ENCODE measurements at places on chromosomes 3 and 15.

DNA sequence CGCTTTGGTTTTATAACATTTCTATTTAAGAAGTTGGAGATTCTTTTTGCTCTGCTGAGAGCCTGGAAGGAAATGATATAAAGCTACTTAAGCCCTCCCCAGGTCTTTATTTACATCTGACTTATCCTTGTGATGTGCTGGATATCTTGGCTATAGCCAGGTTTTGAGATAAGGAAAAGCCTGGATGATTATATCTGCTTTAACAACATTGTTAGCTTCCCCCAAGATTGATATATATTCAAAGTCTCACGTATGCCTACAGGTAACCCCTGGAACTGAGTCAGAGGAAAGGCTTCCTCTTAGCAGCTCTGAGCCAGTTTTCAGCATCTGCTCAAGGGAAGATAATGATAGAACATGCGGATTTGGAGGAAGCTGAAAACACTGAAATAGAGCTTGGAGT is 61.5 kb upstream of the CRBN start:
- no peak for DNase-seq

DNA sequence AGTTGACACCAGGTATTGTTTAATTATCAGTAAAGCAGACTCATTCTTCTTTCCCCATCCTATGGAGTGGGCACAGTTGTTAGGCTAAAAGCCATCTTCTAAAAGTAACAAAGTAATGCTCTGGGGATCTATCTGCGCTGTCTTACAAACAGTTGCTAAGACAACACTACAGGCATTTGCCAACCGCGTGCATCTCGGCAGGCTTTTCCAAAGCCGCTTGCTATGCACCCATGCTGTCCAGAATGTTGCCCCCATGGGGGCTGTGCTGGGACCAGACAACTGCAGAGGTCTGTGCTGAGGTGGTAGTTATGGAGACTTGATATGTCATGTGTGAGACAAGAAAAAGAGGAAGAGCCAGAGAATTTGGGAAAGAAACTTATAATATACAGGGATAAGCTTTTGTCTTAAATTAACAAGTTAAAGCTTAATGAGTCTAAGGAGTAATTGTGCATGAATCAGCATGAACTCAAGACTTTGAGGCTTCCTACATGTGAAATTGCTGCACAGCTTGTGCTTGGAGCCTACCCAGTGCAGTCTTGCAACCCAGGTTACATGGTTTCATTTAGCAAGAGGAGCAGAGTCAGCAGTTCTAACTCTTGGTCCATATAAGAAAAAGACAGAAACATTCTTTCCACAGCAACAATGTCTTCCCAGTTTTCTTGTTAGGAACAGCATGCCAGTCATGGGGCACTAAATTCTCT is 38.9 kb upstream of the DCLK3 start:
- DNase-seq = no peak

- no peak for DNase-seq
These were observed 50.4 kb downstream of the FOXB1 start for GRCh38 chr15:60054472-60054871.

- DNase-seq = no peak
These were observed 1.7 kb upstream of the CCR8 start for GRCh38 chr3:39327746-39328349.

GRCh38 chr15:98651036-98651481 is 2.7 kb downstream of the IGF1R start:
- no peak for DNase-seq

DNA sequence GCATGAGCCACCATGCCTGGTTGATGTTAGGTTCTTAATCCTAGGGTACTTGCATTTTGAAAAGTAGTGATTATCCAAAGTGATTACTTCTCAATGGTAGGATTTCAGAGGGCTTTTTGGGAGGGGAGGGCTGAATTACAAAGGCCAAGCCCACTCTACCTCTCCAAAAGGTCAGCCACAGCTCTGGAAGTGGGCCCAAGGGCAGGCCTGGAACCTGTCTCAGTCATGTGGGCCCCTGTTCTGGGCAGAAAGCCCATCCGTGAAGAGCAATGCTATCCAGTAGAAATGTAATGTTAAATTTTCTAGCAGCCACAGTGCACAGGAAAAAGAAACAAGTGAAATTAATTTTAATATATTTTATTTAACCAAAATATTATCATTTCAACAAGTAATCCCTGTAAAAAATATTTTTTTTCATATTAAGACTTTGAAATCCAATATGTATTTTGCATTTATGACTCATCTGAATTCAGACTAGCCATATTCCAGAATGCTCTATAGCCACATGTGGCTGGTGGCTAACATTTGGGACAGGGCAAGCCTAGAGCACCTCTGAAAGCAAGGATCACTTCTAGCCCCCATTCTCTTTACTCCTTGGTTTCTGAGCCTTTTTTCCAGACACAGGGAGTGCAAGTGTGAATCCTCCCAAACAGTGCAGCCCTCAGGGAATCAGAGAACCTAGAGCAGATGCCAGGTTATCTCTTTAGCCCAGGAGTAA is 16.8 kb downstream of the RFT1 start:
- no peak for DNase-seq

GRCh38 chr15:70318594-70319465 is 221.1 kb upstream of the TLE3 start:
- DNase-seq = no peak

GRCh38 chr3:31765871-31766270 is 215.2 kb downstream of the OSBPL10 start:
- DNase-seq = no peak

DNA sequence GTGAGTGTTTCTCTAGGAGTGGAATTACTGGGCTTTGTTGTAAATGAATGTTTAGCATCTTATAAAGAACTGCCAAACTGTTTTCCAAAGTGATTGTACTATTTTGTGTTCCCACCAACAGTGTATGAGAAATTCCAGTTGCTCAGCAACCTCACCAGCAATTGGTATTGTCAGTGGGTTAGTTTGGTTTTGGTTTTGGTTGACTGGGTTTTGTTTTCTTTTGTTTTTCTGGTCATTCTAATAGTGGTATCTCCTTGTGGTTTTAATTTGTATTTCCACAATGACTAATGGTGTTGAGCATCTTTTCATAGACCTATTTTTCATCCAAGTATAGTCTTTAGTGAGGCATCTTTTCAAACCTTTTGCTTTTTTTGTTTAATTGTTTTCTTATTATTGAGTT is 27.1 kb downstream of the FILIP1L start:
- no peak for DNase-seq

DNA sequence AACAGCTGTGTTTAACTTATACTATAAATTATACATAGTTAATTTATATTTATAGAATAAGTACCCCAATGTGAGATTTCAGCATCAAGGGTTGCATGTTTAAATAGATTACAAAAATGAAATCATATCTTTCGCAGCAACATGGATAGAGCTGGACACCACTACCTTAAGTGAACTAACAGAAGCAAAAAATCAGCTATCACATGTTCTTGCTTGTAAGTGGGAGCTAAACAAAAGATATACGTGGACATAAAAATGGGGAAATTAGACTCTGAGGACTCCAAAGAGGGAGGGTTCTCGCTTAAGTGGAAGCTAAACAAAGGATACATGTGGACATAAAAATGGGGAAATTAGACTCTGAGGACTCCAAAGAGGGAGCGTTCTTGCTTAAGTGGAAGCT is 626.5 kb upstream of the DPPA4 start:
- no peak for DNase-seq

DNA sequence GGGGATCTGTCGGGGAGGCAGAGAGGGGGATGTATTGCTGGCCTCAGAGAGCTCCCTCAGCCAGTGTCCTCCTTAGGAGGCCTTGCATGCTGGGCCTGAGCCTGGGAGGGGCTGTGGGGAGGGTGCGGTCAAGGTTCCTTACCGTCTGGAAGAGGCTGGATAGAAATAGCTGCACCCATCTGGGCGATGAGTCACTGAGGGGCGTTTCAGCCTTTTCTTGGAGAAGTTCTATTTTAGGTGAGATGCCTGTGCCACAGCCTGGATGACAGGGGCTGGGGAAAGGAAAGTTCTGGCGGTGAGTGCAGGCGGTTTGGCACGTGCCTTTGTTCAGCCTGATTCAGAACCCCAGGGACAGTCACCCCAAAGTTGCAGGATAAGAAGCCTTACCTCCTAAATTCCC is 35.7 kb upstream of the APEH start:
- DNase-seq = no peak

DNA sequence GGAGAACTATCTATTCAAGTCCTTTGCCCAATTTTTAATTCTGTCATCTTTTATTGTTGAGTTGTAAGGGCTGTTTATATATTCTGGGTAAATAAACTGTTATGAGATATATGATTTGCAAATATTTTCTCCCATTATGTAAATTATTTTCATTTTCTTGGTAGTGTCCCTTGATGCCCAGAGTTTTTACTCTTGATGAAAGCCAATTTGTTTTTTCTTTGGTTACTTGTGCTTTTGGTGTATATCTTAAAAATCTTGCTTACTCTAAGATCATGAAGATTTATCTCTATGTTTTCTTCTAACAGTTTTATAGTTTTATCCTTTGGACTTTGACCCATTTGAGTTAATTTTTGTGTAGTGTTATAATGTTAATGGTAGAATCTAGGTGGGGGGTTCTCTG is 44.5 kb downstream of the TIMP4 start:
- no peak for DNase-seq

DNA sequence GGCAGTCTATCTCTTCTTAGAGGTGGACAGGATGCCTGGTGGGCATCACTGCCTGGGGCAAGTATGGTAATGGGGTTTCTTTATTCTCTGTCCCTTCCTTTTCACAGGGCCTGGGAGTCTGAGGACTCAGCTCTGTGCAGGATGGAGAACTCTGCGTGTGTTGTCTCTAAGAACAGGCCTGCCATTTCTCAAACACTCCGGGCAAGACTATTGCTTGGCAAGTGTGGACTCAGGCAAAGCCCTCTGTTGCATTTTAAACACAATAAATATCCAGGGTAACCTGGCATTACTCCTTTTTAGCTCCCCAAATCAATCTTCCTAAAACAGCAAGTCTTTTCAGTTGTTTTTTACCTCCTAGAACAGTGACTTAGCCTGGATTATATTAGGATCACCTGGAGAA is 185.1 kb upstream of the ROPN1 start:
- no peak for DNase-seq

DNA sequence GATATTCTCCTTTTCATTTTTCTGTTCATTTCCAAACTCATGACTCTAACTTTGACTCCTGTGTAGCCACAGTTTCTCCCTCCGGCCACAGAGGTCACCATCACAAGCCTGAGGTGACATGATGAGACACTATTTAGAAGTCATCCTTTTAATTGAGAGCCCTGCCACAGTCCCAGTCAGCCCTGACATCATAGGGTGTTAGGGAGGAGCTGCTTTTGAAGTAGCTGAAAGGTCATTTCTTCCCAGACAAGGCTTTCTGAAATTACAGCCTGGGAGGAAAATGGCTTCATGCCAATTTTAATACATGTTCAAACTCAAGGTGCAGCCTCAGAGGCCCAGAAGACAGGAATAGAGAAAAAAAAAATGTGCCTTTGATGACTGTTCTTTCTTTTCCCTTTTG is 532.8 kb upstream of the TGFBR2 start:
- no peak for DNase-seq

- DNase-seq = no peak
These were observed 48.6 kb downstream of the CHST2 start for GRCh38 chr3:143167969-143168854.

- DNase-seq = no peak
These were observed 25.6 kb downstream of the SLC7A14 start for GRCh38 chr3:170560296-170560695.

GRCh38 chr3:157220883-157221282 is 60.9 kb upstream of the CCNL1 start:
- no peak for DNase-seq

DNA sequence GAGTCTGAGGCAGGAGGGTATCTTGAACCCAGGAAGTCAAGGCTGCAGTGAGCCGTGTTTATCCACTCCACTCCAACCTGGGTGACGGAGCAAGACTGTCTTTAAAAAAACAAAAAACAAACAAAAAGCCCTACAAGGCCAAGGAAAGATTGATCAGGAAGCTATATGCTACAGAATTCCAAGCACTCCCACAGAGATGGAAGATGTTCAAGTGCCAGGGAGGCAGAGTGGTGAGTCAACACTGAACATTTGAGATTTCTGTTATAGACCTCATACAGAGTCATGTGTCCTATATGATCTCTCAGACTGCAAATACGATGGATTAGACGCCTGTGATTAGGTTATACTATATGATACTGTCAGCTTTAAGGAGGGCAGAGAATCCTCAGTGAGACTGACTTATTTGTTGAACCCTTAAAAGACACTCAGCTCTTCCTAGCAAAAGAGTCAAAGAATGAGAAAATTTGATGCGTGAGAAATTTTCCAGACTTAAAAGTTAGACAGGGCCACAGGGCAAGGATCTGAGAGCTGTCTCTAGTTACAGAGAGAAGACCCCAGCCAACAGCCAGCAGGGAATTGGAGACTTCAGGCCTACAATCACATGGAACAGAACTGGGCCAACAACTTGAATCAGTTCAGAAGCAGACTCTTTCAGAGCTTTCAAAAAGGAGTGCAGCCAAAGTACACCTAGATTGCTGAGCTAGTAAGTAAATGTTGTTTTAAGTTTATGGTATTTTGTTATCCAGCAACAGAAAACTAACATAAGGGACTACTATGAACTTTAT is 107.6 kb downstream of the PIK3CB start:
- no peak for DNase-seq

DNA sequence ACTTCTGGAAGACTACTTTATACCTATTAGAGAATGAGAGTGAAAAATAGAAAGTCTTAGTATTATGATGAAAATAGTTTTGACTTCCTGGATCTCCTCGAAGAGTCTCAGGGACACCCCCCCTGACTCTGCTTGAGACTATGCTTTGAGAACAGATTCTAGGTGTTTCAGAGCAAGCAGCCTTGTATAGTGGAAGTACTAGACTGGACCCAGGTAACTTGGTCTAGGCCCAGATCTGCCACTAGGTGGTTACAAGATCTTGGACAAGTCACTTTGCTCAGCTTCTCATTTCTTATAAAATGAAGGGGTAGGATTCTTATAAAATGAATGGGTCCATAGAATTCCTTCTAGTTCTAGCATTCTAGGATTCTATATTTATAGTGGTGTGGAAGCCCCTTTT is 9.1 kb downstream of the ABHD5 start:
- DNase-seq = no peak

- no peak for DNase-seq
These were observed 65.1 kb downstream of the GAP43 start for GRCh38 chr3:115688418-115688817.

- no peak for DNase-seq
These were observed 139.5 kb downstream of the ADAMTS9 start for GRCh38 chr3:64548200-64548889.

DNA sequence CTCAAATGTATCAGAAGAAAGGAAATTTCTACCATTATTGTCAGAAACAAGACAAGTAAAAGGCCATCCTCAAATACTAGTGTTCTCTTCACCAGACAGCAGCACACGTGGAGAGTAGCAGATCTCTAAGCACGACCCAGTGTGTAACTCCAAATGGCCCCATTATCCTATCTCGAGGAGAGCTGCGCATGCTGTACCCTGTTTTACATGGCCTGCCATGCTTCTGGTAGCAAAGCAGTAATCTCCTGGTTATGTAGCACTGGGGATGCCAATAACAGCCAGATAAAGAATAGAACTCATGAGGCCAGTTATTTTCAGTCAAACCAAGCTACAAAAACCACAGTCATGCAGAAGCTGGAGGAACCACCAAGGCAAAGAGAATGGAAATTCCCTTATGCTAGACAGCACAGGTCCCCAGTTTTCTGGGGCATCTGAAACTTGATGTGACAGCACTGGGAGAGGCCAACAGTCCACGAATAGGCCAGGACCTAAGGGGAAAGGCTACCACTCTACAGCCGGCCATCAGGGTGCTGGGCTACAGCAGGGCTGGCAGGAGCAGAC is 73.0 kb downstream of the LIPC start:
- no peak for DNase-seq

Measured in type B pancreatic cell (in vitro differentiated cells).